DMS79 treated with DMSO at 0.1 percent for 48 hours (cell line): ENCODE measurements at places on chromosomes 1 and 21.

DNA sequence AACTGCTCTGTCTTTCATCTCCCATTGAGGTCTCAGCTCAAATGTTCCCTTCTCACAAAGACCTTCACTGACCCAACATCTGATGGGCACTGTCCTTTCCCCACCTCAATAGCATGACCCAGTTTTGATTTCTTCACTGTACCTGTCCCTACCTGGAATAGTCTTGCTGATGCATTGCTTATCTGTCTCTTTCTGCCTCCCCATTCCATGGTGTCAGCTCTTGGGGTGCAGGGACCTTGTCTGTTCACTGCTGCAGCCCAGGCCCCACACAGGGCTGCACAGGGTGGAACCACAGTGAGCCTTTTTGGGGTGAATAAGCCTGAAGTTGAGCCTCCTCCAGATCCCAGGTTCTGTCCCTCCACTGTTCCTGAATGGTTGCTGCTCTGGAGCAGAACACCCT is 414.9 kb downstream of the PTPRU start:
- DNase-seq = no peak

DNA sequence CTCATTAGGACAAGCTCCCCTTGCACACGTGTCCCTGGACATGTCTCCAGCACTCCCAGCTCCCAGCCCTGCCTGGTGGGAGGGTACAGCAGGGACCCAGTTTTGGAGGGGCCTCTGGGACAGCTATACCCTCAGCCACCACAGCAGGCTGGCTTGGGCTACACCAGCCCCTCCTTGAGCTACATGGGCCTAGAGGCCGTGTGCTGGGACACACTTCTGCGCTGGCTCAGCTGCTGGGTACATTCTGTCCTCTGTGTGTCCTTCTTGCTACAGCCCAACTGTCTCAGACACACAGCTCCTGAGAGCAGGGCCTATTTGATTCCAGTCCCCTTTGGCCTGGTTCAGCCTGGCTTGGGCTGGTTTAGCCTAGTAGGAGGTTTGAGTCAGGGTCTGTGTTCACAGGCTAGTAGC is 26.7 kb downstream of the DMAP1 start:
- DNase-seq = no peak

- DNase-seq = no peak
Measured at GRCh38 chr1:54483875-54484437, 64.1 kb upstream of the ACOT11 start.

- no peak for DNase-seq
Measured at GRCh38 chr1:6803357-6803756, 18.1 kb downstream of the CAMTA1 start.

DNA sequence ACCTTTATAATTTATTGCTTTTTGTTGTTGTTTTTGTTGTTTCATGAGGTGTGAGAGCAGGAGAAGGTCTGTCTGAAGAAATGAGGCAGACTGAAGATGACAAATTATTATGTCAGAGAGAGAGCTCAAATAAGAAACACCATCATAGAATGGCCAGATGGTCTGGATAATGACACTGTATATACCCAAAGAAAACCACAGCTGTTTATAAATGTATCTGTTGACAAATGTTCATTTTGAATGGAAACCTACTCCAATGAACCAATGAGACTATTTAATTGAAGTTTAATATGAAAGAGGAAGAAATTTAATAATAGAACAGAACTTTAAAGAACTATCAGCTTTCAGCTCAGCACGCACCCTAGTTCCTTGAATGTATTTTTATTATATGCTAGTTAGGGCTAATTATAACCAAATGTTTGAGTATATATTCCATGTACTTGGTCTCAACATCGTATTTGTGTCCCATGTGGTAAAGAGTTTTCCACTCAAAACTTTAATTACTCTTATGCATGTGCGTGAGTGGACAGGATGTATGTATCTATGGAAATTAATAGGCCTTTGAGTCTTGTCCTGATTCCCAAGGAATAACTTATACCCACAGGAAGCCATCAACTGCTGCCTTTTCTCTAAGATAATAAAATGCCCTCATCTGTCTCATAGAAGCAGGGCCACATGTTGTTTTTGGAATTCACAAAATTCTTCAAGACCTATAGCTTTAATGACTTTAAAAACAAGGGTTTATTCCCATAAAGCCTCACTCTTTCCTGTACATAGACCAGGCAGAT is 202.7 kb downstream of the KCNK2 start:
- no peak for DNase-seq

GRCh38 chr1:113055570-113055969 is 17.4 kb upstream of the LRIG2 start:
- DNase-seq = no peak

- DNase-seq = no peak
Measured at GRCh38 chr1:39800471-39800835, 11.8 kb upstream of the BMP8B start.
